Glutamatergic neuron (in vitro differentiated cells): ENCODE measurements at places on chromosomes 1 and 21. TPM values are rescaled to one million over a fixed set of nuclear protein-coding genes. Genes with fewer than 3 reads are reported as not detected.

Gene RPE65
- not detected for total RNA-seq

Gene MCOLN2
- total RNA-seq: not detected

Gene HJV
- not detected for total RNA-seq

Gene AKNAD1
- not detected for total RNA-seq

Gene SYT2
- 2.6 TPM for total RNA-seq

Gene PODN
- 3.1 TPM for total RNA-seq

Gene POFUT2
- total RNA-seq: 31.9 TPM

Gene TNFSF4
- 0.34 TPM for total RNA-seq

Gene NVL
- total RNA-seq: 36.9 TPM

Gene TAS1R1
- not detected for total RNA-seq

Gene RABGAP1L
- total RNA-seq: 44.1 TPM
